Endothelial cell of coronary artery (primary cell): ENCODE measurements at places on chromosomes 5 and 9. TPM values are rescaled to one million over a fixed set of nuclear protein-coding genes. Genes with fewer than 3 reads are reported as not detected.

The SLC35D2 gene
- 14.2 and 18.2 TPM in 2 replicates for total RNA-seq

The ACSL6 gene
- total RNA-seq = 0.47 TPM in 1 of 2 replicates, not detected in the other

The TMEFF1 gene
- total RNA-seq = 3.6 and 6.4 TPM in 2 replicates

The FBXW2 gene
- total RNA-seq = 28.8 and 38.7 TPM in 2 replicates

The ALDH1A1 gene
- total RNA-seq = 118 and 122 TPM in 2 replicates

The KDM4C gene
- 16.7 and 27.8 TPM in 2 replicates for total RNA-seq

The FOXD1 gene
- total RNA-seq = 0.09 and 0.38 TPM in 2 replicates

The NEUROG1 gene
- total RNA-seq = not detected in 2 replicates

The SLC34A3 gene
- not detected in 2 replicates for total RNA-seq

The ORM2 gene
- not detected in 2 replicates for total RNA-seq

The WNT8A gene
- not detected in 2 replicates for total RNA-seq
